ENCODE measurements at places on chromosomes 1 and 21. TPM values are rescaled to one million over a fixed set of nuclear protein-coding genes. Genes with fewer than 3 reads are reported as not detected.
A peak's percentile ranks its signal among the peaks of the same experiment; 100 is the strongest.

- DNase-seq, result no peak
These were observed 198.6 kb upstream of the HMCN1 start for GRCh38 chr1:185535621-185536020.

DNA sequence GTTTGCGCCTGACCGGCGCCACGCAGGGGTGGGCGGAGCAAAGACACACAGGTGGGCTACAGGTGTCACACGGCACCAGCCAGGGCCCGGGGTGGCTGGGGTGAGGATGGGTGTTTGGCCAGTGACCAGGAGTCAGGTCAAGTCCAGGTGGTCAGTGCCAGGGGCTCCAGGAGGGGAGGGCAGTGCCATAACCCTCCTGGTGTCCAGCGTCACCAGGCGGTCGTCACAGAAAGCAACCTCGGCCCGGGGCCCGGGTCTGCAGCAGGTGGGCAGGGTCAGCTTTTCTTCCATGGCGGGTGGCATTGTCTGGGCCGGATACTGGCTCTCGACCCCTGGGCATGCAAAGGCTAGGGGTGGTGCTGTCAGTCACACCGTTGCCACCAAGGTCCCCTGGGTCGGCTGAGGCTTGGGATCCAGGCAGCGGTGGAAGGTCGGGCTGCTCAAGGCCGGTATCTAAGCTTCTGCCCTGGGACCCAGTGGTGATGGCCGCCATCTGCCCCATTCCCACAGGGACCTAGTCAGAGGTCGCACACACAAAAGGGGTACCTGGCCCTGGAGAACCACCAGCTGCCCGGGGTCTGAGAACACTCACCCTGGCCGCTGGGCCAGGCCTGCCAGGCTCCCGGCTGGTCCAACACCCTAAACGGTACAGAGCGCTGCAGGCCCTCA lies 1.8 kb downstream of the FNDC10 start:
- no peak for DNase-seq

DNA sequence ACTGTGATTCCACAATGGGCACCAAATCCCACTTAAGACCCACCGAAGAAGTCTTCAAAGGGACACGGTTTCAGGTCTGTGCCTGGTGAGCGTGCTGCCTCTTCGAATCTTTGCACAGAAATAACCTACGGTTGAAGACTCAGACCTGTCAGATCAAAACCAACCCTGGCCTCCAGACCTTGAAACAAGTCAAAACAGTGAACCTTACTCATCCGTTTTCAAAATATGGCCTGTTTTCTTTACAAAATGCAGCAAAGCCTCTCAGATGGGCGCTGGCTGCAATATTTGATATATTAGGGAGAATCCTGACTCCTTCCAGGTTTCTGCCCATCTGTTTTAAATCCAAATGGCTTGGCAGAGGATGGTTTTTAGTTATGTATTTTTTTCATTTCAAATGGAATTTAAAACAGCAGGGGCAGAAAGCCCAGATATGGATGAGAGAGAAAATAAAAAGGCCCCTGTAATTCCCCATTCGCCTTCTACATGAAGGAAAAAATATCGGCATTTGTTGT lies 14.0 kb downstream of the JUN start:
- DNase-seq, result no peak

DNA sequence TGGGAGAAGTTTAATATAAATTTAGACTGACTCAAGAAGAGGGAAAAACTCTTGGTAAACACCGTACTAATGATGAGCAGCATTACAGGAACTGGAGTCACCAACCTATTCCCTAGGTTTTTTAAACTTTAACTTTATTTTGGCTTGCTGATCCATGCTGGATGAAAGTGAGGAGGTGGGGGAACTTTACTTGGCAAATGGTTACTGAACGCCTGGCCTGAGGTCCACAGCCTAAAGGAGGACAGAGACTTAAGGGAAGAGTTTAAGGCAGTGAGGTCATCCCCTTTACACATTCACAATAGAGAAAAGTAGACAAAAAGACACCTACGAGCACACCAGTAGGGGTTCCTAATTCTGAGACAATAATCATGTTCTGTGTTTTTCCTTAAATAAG lies 25.6 kb upstream of the A3GALT2 start:
- no peak for DNase-seq

- peak; percentile 26 for DNase-seq
These were observed 3.7 kb downstream of the KAZN start for GRCh38 chr1:14602136-14602535.

DNA sequence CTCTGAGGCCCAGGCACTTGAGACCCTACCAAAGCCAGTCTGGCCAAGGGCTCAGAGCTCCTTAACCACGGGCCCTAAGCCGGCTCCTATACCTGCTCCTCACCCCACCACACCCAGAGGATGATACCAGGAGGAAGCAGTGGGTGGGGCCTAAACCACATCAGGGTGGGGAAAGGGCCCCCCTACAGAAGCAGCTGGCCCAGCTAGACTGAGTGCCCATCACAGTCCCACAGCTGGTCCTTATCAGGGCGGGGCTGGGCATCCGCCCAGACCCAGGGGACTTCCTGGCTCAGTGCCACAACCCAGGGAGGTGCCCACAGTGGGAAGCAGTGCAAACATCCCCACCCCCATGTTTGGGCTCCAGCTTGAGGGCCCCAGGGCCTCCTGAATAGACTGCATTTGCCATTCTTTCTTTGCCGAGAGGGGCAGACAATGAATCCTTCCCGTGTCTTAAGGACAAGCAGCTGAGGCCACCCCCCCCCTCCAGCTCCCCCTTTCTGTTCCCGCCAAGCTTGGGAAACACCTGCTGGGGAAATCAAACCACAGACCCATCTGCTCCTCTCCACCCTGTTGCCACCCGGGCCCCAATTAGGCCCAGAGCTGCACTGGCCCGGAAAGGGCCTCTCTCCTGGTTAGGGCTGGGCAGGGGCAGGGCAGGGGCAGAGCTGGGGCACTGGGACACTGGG lies 6.2 kb downstream of the E2F2 start:
- DNase-seq, result no peak

- no peak for DNase-seq
These were observed 26.8 kb upstream of the TMPRSS15 start for GRCh38 chr21:18430341-18430740.

- DNase-seq, result no peak
These were observed 49.1 kb downstream of the TRABD2B start for GRCh38 chr1:47948126-47948525.

DNA sequence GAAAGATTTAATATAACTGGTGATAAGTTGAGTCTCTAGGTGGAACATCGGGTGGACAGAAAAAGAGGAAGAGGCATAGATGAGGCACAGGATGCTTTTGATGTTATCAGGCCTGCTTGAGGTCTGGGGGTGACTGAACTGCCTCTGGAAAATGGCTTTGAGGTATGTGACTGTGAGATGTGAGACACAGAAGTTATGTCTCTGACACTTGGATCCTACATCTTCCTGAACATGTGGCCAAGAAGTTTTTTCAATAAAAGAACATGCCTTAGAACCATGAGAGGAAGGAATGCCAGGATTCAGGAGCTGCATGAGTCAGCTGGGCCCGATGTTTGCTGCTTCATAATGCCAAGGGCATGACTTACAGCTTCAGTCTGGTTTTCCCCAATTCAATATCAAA lies 11.5 kb upstream of the AIM2 start:
- peak; percentile 82 for DNase-seq

DNA sequence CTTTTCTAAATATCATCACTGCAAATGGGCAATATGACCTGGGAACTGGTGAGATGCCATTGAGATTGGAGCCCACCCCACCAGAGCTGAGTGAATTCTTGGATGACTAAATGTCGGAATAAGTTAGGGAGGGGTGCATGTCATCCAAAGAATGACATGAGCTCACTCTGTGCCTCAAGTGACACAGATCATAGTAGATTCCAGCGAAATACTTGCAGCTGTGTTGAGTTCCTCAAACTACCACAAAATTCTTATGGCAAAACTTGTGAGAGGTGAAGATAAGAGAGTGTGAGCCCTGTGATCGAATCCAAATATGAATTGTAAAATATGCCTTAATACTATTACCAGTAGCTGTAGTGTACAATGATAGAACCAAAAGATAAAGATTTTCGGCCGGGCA lies 2.3 kb upstream of the TCP10L start:
- DNase-seq, result no peak

GRCh38 chr1:167957710-167958109 lies 20.8 kb upstream of the MPC2 start:
- DNase-seq, result no peak

- peak; percentile 74 for DNase-seq
These were observed 90.1 kb upstream of the IRF2BP2 start for GRCh38 chr1:234699795-234700665.

GRCh38 chr1:232694475-232694874 lies 64.5 kb upstream of the SIPA1L2 start:
- no peak for DNase-seq

DNA sequence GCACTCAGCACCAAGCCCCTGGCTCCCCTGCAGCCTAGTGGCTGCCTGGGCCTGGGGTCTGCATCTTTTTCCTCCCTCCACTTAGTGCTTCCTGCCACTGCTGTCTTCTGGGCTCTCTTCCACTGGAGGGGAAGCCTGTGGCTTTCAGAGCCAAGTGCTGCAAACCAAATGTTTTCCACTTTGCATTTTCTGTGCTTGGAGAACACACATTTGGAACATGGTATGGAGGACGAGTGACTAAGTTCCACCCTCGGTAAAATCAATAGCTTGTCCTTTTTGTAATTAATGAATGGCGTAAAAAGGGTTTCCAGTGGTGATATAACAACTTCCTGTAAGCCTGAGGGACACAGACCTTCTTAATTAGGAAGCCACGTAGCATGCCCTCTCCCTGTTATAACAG lies 10.1 kb upstream of the GPR153 start:
- DNase-seq, result no peak

GRCh38 chr1:176058686-176059085 lies 148.4 kb downstream of the COP1 start:
- DNase-seq, result no peak

DNA sequence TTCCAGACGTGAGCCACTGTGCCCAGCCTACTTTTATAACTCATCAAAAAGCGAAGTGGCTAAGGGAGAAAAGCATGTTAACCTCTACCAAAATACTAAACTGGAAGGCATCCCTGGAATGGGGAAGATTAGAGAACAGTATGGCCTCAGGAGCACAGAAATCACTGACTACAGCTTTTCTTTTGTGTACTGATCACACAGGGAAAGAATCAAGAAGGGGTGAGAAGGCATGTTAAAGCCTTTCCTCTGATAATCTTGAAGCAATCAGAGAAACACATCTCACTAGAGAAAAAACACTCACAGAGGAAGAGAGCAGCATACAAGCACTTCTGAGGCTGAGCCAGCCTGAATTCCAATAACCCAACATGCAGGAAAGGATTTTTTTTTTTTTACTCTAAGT lies 10.7 kb downstream of the PCAT6 start:
- DNase-seq, result peak; percentile 66

GRCh38 chr21:43825936-43826622 lies 36.7 kb downstream of the RRP1 start:
- no peak for DNase-seq

GRCh38 chr1:234915924-234916675 lies 212.5 kb downstream of the TOMM20 start:
- DNase-seq, result no peak

DNA sequence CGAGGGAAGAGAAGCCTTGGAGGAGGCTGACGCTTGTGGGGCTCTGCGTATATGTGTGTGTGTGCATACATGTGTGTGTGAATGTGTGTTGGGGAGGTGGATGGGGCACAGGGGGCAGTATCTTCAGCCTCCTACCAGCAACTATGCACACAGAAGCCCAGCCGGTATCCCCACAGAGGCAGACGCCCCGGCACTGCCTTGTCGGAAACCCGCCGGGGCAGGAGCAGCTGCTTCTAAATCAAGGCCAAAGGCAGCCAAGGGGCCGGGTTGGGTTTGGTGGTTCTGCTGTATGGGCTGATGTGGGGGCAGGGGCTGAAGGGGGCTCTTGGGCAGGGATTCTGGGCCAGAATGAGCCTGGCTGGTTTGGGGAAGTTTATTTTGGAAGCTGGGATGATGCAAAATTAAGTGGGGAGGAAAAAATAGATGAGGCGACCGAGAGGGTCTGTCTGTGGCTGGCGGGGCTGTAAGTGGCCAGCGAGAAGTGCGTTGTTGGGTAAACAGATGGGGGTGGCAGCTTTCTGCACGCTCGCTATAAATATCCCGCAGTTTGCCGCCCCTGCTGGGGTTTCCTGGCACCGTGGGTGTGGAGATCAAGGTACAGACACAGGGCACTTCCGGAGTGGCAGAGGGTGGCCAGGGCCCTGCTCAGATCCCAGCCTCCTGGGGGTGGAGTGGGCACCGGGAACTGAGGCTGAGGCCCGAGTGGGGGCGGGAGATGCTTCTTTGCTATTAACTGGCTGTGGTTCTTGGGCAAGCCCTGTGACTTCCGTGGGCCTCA lies 11.0 kb upstream of the WNT4 start:
- no peak for DNase-seq

DNA sequence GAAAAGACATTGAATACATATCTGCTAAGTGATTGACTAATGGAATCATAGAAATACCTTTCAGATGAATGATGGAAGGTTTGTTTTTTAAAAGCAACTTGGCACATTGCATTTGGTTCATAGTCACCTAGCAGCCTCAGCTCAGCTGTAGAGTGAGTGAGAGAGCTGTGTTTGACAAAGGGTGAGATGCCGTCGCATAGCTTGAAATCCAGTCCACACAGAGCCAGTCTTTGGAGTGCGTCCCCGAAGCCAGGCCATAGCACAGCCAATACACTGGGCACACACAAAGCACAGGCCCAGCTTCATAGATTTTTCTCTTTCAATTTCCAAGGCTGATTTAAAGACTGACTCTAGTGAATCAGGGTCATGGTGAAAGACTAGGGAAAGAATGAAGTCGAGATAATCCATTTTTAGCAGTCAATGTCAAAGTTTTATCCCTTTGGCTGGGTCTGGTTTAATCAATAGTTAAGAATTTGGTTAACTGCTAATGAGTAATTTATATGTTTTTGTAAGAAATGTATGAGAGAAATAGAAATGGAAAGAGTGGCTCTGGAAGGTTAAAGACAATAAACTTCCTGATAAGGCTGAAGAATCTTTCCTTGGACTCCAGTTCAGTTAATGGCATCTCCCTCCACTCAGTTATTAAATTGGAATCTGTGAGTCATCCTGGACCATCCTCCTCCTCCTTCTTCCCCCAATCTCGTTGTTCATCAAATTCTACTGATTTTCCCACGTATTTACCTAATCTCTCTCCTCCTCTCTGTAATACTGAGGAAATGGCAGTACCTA lies 101.2 kb upstream of the IRF2BP2 start:
- DNase-seq, result peak; percentile 78

Gene SH2D5
- 5.9 TPM for total RNA-seq

Gene OR2C3
- total RNA-seq, result not detected

Gene MYCL
- total RNA-seq, result 3.3 TPM

Gene EPHB2
- 7.5 TPM for total RNA-seq

Gene ORC1
- 2.1 TPM for total RNA-seq

Gene NHLH2
- 0.18 TPM for total RNA-seq

Gene POGZ
- 63.9 TPM for total RNA-seq

Gene NKAIN1
- total RNA-seq, result 5.6 TPM

Gene MYBPH
- total RNA-seq, result not detected

Gene ID3
- total RNA-seq, result 91.4 TPM

Gene CFHR5
- not detected for total RNA-seq

Gene TBCE
- total RNA-seq, result 36.3 TPM

Gene TNFRSF14
- total RNA-seq, result 0.36 TPM

Gene LDLRAD2
- 0.14 TPM for total RNA-seq

Gene DDR2
- 15.3 TPM for total RNA-seq

Measured in astrocyte (in vitro differentiated cells and primary cell).